ENCODE measurements at places on chromosomes 12 and 14. TPM values are rescaled to one million over a fixed set of nuclear protein-coding genes. Genes with fewer than 3 reads are reported as not detected.

Gene MYBPC1
- total RNA-seq, result 85.2 TPM

Gene ASPG
- total RNA-seq, result 2.2 TPM

Gene KRT2
- not detected for total RNA-seq

Gene TMEM116
- total RNA-seq, result 18.3 TPM

Gene ETFBKMT
- 5.7 TPM for total RNA-seq

Gene IL22
- total RNA-seq, result not detected

Gene TMEM52B
- total RNA-seq, result 0.11 TPM

Gene EML5
- 7.0 TPM for total RNA-seq

Gene CCDC59
- 40.2 TPM for total RNA-seq

Gene SLCO1B1
- total RNA-seq, result not detected

Gene MDGA2
- total RNA-seq, result 6.1 TPM

Gene CCER1
- not detected for total RNA-seq

Gene CDCA3
- 12.3 TPM for total RNA-seq

Gene AKAP6
- total RNA-seq, result 43.0 TPM

Gene DIO3
- 1.8 TPM for total RNA-seq

Gene POTEM
- not detected for total RNA-seq

Gene PMCH
- total RNA-seq, result not detected
